Activated CD4-positive, alpha-beta T cell treated with anti-CD3 and anti-CD28 coated beads for 4 hours (primary cell): ENCODE measurements at places on chromosomes 12 and 14.

- peak; percentile 8 for DNase-seq
Measured at GRCh38 chr12:116325336-116325664, 47.8 kb upstream of the MED13L start.

GRCh38 chr14:101489092-101489760 is 72.1 kb upstream of the DIO3 start:
- no peak for DNase-seq

- no peak for DNase-seq
Measured at GRCh38 chr14:34678306-34678705, 36.1 kb downstream of the CFL2 start.

- DNase-seq = no peak
Measured at GRCh38 chr12:71029302-71029701, 108.8 kb upstream of the PTPRR start.

DNA sequence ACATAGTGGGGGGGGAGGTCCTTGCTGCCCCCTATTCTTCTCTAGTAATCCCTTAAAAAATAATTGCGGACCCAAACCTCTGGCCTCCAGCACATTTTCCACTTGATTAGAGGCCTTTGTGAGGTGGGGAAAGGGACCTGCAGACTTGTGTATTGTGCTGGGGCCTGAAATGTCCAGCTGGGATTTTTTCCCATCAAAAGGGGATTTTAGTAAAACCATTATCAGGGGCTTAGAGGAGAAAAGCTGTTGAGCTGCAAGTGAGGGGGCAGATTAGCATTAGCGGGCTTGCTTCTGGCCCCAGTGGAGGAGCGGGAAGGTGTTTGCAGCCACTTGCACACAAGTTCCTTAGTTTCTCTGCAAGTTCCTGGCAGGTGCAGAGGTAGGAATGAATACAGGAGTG is 13.9 kb downstream of the FBXL14 start:
- no peak for DNase-seq

DNA sequence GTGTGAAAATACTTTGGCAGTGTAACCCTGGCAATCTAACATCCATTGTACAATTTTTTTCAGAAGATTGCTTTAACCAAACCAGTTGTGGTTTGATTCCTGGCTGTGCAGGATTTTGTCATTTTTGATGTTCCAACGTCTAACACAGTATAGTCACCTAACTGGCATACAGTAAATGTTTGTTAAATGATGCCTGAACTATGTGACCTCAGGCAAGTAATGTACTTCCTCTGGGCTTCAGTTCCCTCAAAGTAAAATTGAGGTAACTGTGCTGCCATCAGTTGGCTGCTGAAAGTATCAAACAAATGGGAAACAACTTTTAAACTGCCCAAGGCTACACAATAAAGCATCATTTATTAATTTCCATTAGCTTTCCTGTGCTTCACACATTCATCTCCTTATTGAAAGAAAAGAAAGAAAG is 4.3 kb downstream of the TM7SF3 start:
- no peak for DNase-seq

GRCh38 chr12:67927815-67928214 is 61.4 kb upstream of the IFNG-AS1 start:
- no peak for DNase-seq

DNA sequence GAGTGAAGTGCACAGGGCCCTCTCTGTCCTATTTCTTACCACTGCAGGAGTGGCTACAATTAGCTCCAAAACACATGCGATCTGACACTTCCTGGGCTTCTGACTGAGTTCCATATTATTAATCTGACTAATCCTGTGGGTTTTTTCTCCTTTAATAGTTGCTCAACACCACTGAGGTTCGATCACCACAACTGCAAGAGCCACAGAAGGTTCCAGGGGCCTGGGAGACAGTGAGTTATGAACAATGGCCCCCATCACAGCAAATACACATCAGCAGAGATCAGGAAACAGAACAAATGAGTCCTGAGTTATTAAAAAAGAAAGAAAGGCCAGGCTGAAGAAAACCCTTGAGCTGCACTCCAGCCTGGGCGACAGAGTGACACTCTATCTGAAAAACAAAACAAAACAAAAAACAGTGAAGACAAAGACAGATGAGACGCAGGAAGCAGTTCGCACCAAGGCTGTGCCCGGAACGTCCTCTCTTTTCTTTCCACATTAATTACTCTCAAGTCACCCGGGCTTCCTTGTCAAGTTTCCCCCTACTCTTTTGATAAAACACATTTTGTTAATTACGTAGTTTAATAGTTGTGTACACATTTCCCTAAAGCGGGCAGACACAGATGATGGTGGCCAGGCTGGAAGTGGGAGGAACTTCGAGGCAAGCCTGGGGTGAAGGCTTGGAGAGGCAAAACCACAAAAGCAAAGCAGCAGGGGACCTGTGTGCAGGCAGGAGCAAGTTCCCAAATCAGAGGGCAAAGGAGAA is 42.7 kb downstream of the CDC42BPB start:
- DNase-seq = no peak
